ENCODE measurements at places on chromosomes 1 and 21. TPM values are rescaled to one million over a fixed set of nuclear protein-coding genes. Genes with fewer than 3 reads are reported as not detected.

TFAP2E gene
- total RNA-seq = 0.43 TPM

GRCh38 chr1:83531521-83532309, 467.2 kb downstream of the TTLL7 start:
- no peaks in the 10 kb centered on the region for H3K36me3 ChIP-seq
- H3K27me3 ChIP-seq = no peaks in the 10 kb centered on the region
- H3K4me1 ChIP-seq = no peaks in the 10 kb centered on the region
- no peak overlapping the region for H3K4me3 ChIP-seq

DNA sequence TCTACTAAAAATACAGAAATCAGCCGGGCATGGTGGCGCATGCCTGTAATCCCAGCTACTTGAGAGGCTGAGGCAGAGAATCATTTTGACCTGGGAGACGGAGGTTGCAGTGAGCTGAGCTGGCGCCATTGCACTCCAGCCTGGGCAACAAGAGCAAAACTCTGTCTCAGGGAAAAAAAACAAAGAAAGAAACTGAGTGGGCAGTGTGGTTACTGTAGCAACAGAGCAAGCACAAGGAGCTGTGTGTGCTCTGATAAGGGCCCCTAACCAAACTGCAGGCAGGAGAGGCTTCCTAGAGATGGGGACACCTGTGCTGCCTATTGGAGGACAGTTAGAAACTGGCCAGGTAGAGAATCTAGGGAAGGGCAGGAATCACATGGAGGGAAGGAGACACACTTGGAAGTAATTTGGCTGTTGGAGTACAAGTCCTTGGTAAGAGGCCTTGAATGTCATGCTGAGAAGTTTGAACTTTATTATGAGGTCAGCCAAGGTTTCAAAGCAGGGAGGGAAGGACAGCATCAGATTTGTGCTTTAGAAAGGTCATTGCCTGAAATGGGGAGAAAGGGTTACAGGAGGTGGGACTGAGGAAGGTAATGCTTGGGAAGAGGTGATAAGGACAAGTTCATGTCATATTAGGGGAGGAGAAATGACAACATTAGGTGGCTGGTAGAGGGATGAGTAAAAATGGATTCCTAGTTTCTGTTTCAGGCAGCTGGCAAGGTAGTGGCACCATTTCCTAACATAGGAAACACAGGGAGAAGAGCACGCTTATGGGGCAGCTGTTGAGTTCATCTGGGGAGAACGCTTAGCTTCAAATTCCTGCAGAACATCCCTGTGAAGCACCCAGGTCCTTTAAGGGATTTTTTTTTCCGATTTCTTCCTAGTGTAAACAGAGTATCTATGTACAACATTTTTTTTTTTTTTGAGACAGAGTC, 69.2 kb upstream of the ARTN start:
- no peak overlapping the region for H3K4me3 ChIP-seq
- peaks cover 15% of the 10 kb centered on the region for H3K4me1 ChIP-seq
- no peaks in the 10 kb centered on the region for H3K36me3 ChIP-seq
- no peak overlapping the region for H3K27ac ChIP-seq

DNA sequence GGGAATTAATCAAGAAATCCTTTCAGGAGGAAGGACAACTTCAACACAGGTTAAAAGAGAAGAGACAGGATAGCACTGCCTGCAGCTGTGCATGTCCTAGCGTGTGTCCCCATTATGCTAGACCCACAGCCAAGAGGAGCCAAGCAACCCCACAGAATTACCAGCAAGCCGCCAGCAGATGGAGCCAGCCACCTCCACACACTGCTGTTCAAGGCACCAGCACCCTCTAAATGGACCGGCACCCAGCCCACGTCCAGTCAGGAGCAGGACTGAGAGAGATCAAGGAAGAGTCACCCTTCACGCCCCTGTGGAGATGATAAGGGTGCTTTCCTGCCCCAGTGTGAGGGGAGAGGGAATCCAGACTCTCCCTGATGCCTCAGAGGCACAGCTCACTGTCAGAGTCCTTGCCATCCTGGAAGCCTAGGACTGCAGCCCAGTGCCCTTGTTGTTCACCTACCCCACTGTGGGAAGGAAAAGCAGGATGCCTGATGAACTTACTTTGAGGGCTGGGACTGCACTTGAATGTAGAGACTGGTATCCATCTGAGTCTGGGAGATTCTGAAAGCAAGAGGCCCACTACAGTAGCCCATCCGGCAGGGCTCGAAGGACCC, 37.1 kb upstream of the CTTNBP2NL start:
- no peaks in the 10 kb centered on the region for H3K36me3 ChIP-seq
- H3K4me3 ChIP-seq = no peak overlapping the region
- H3K27me3 ChIP-seq = peaks cover 45% of the 10 kb centered on the region
- DNase-seq = peak; percentile 27

GRCh38 chr1:177442584-177442983, 271.8 kb downstream of the BRINP2 start:
- H3K4me1 ChIP-seq = no peaks in the 10 kb centered on the region
- H3K27me3 ChIP-seq = peaks cover 7% of the 10 kb centered on the region
- H3K4me3 ChIP-seq = no peak overlapping the region
- DNase-seq = no peak
- H3K27ac ChIP-seq = no peak overlapping the region
- H3K36me3 ChIP-seq = no peaks in the 10 kb centered on the region

- H3K36me3 ChIP-seq = peaks cover 14% of the 10 kb centered on the region
- H3K27me3 ChIP-seq = no peaks in the 10 kb centered on the region
- DNase-seq = no peak
- no peak overlapping the region for H3K27ac ChIP-seq
- no peak overlapping the region for H3K4me3 ChIP-seq
Observed at GRCh38 chr1:155776414-155776813, 80.6 kb downstream of the GON4L start.

Data from neural crest cell (in vitro differentiated cells).